Activated CD4-positive, alpha-beta T cell treated with anti-CD3 and anti-CD28 coated beads for 24 hours (primary cell): ENCODE measurements at places on chromosomes 3 and 15.

- no peak for DNase-seq
Measured at GRCh38 chr3:156548902-156549301, 6.0 kb downstream of the SSR3 start.

- DNase-seq: no peak
Measured at GRCh38 chr3:150118219-150118618, 147.5 kb upstream of the PFN2 start.

DNA sequence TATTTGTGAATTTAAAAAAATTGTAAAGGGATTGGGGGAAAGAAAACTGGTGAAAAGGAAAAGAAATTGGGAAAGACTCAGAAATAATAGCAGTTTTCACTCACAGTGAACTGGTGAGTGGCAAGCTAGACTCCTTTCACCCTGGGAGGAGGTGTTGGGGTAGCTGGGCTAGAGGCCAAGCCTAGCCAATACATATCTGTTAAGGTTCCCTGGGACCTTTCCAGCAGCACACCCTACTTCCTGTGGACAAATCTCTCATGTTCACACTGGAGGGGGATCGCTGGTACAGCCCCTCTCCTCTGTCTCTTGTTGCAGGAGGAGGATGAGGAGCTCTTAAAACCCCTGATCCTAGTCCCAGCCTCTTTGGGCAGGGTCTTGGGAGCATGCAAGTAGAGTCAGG is 3.7 kb upstream of the RPP25 start:
- DNase-seq: no peak

- no peak for DNase-seq
Measured at GRCh38 chr3:108320746-108321350, 24.5 kb downstream of the HHLA2 start.

GRCh38 chr15:74229686-74230085 is 6.4 kb upstream of the CCDC33 start:
- DNase-seq: no peak

DNA sequence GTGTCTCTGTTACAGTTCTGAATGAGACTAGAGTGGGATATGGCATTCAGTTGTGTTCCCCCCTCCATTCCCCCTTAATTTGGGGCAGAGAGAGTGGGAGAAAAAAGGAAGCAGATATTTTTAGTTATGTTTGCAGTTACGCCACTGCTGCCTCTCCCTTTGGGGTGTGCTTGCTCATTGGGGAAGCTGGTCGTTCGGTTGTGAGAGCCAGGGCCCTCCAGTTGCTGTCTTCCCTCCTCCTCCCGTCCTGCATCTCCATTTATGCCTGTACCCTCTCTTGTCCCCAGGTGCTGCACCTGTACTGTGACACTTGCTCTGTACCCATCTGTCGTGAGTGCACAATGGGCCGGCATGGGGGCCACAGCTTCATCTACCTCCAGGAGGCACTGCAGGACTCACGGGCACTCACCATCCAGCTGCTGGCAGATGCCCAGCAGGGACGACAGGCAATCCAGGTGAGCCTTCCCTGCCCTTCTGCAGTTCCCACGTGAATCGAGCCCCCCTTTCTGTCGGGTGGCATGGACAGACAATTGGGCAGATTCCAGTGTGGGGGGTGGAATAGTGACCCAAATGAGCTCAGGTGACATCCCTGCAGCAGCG is 55.8 kb downstream of the TRIM71 start:
- no peak for DNase-seq

- no peak for DNase-seq
Measured at GRCh38 chr15:41494922-41495735, 1.5 kb downstream of the ITPKA start.

DNA sequence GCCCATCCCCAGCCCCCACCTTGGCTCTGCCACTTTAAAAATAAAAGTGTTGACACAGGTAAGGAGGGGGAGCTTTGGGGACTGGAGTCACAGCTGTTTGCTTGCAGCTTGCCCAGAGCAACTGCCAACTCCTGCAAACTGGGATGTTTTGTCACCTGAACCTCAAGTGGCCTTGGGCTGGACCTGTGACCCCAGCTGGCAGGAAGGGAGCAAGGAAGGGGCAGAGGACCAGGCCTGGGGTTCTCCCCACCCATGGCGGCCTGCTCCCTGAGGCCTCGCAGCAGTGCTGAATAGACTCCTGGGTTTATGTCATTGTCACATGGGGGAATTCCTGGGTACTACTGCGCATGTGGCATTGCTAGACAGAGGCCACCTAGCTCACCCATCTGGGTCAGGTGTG is 246.9 kb upstream of the TLE3 start:
- no peak for DNase-seq

- DNase-seq: no peak
Measured at GRCh38 chr3:153209596-153209995, 47.6 kb downstream of the RAP2B start.

DNA sequence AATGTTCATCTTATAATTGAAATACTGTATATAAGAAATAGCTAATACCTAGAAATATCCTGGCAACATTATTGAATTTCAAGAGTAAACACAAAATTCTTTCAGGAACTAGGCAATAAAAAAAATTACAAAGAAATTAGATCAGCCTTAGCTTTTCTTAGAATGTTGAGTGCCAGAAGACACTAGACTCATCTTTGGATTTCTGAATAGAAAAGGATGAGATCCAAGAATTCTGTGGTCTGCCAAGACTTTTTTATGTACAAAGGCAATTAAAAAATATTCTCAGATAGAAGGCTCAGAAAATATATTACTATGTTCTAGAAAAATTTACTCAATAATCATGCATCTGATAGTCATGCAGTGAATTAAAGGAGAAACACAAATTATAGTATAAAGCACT is 294.5 kb upstream of the CDIN1 start:
- DNase-seq: no peak

GRCh38 chr3:192947421-192947820 is 29.8 kb upstream of the MB21D2 start:
- DNase-seq: no peak

DNA sequence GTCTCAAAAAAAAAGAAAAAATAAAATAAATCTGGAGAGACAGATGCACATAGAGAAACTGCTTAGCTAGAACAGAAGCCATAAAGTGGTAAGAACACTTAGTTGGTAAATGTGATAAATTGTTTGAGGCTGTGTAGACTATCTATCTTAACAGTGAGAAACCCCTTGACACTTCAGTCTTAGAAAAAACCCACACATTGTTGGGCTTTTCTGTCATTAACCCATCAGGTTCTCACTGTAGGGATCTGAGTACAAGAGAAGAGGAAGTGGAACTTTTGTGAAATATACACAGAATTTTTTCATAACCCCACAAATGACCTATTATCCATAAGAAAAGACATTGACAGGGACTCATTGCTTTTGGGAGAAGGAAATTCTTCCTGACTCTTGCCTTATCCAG is 24.4 kb downstream of the TP63 start:
- DNase-seq: no peak

DNA sequence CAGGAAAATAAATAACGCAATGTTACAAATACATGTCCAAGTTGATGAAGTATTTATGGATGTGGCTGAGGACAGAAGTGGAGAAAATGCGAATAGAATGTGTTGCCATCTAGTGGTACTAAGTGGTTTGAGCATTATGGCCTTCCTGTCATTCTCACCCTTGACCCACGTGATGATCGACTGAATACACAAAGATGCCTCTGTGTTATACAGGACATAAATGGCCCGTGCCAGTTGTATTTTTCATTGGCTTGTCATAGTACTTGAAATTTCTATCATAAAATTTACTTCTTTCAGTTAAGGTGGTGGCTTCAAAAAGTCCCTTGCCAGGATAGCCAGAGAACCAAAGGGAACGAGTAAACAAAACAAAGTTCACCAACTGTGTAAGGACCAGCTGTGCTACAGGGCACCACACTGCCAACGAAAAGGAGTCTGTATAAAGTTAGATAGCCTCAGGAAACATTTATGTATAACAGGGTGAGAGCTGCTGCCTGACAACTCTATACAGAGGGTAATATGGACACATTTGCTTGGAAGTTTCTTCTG is 103.7 kb downstream of the MYH15 start:
- peak; percentile 26 for DNase-seq

DNA sequence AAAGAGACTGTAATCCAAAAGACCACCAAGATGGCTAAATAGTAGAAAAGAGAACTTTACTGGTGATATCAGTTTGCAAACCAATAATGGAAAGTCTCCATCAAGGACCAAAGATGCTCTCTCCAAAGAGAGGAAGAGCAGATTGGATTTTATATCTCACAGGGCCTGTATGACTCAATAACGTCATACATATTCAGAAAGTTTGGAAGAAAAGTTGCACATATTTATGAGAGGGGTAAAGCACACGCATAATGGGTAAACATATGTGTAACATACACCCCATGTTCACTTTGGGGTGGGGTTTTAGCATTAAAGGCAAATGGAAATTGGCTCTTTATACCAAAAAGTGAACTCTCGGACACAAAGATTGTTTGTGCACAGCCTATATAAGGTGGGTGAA is 274.5 kb upstream of the POU1F1 start:
- DNase-seq: no peak

DNA sequence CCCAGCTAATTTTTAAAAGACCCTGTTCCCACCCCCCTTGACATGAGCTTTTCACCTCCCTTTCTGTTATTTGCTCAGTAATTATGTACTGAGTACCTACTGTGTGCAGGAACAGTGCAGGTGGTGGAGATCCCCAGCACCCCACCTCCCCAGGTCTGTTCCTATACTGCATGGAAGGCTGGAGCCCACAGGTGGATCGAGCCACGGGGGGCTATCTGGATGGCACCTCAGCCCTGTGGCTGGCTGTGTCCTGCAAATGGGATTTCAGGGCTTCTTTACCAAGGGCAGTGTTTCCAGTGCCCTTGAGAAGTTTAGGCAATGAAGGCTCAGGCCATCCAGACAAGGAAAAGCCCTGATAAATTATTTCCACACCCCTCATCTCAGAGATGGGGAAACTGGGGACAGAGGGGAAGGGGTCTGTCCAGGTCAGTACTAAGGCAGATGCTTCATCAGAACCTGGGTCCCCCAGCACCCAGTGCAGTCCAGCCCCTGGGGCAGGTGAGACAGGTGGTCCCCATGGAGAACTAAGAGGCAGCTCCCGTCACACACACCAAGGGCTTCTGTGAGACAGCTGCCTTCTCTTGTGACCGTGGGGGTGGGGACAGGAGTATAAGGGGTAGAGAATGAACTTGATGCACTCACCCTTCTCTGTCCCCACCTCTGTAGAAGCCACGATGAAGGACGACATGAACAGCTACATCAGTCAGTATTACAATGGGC is 109.6 kb downstream of the ETFA start:
- no peak for DNase-seq

DNA sequence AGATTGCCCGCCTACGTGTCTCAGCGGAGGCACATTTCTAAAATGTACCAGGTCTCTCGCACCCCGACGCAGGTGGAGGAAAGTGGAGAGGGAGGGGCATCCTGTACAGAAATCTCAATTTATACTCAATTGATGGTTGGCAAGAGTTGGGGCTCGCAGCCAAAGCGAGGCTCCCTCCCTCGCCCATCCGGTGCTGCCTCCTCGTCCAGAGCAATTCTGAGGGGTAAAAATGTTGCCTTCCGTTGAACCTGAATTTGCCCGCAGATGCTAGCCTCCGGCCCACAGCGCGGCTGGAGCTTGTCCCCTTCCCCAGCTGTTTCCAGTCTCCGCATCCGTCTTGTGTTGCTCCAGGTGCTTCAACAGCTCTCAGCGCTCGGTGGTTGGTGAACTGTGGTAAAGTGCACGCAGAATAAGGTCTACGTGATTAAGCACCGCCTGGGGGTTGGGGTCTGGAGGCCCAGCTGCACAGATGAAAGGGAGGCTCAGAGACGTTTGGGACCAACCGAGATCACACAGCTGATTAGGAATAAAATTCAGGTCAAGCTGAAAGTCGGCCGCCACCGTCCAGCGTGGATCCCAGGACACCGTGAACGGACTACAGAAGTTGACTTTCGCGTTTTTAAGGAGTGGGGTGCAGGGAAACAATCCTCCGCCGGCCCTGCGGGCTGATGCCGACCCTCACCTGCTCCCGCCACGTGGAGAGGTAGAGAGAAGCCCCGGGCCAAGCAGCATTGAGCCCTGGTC is 846 bp upstream of the POLG start:
- peak; percentile 19 for DNase-seq

DNA sequence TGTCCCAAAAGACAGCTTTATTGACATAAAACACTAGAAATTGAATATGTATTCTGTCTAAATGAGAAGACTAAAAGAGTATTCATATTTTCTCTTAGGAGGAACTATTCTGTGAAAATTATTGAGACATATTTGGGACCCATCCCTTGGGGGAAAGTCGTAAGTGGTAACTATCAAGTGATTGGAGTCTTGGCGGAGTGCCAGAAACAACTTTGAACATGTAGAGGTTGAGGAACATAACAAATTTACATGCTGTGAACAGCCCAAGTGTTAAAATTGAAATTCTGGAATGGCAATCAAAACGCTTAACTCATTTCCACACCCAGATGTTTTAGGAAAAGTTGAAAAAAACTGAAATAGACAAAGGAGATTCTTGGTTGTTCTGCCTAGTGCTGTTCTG is 1034.6 kb downstream of the NSUN3 start:
- no peak for DNase-seq

- DNase-seq: no peak
Measured at GRCh38 chr3:73490453-73491286, 134.1 kb downstream of the PDZRN3 start.

DNA sequence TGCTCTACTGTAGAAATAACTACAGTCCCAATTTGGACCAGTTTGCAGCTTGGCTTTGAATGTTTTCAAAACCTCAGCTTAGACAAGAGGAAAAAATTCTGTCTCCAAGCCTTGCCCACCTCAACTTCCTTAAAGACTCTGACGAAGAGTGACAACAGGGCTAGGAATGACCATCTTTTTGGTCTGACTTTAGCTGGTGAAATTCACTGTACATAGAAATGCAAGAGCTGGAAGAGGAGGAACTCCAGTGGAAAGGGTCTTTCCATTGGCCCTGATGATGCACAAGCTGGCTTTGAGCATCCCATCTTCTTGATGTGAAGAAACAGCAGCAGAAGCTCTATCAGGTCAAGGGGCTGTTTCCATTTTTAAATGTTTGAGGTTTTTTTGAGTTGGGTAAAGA is 22.7 kb upstream of the SH3BP5 start:
- DNase-seq: no peak

DNA sequence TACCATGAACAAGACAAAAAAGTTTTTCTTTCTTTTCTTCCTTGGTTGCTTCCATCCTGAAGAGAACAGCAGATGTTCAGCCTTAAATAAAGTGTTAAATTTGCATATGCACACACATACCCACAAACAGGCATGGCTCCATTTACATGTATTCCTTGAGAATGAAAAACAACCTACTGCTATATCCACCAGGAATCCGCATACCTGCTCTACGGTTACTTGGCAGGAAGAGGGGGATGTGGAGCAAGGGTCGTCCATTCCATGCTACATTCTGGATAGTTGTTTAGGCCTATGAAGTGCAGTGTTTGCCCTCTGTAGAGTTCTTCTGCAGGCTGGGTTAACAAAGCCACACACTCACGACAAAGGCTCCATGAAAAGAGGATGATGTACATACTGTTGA is 322.8 kb downstream of the KCNH8 start:
- DNase-seq: no peak

DNA sequence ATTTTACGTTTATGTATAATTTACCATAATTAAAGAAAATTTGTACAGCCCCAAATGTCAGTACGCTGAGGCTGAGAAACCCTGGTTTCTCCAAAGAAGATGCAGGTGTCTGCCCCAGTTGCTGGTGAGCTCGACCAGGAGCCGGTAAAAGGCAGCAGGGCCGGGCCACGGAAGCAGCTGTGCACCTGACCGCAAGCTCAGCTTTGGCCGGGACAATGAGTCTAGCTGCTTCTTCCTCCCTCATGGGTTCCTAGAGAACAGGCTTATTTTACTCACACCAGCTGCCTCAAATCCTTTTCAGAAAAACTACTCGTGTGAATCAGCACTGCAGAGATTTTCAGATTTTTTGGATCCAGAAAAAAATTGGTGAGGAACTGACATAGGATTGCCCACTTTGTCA is 18.0 kb upstream of the ZXDC start:
- no peak for DNase-seq
